ENCODE measurements at places on chromosomes 5 and 9.

DNA sequence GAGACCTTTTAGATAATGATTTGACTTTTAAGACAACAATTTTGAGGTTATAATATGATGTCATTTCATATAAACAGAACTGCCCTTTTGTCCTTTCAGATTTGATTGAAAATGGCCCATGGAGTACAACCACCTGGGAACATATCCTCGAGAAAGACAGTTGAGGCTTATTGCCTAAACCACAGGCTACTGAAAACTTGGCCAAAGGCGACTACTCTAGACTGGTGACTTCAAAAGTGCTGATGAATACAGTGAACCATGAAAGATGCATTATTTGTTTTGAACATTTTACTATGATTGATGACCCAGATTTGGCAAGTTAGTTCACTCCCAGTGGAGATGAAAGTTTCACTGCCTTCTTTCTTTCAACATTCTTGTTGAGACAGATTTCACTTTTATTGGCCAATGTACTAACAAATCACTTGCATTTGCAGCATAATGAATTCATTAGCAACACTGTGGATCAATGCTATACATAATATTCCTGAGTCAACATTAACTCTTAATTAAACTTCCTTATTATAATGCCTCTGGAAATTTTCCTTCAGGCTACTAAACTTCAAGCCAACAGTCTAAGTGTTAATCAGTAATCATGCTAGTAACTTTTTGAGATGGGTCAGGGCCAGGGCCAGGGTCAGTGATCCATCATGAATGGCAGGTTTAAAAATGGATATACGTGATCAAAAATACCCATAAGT is 480.3 kb downstream of the RAB3C start:
- DNase-seq: no peak

- DNase-seq: no peak
These were observed 79.1 kb upstream of the RARS1 start for GRCh38 chr5:168407211-168407610.

GRCh38 chr9:89011683-89012082 is 20.4 kb downstream of the S1PR3 start:
- DNase-seq: no peak

DNA sequence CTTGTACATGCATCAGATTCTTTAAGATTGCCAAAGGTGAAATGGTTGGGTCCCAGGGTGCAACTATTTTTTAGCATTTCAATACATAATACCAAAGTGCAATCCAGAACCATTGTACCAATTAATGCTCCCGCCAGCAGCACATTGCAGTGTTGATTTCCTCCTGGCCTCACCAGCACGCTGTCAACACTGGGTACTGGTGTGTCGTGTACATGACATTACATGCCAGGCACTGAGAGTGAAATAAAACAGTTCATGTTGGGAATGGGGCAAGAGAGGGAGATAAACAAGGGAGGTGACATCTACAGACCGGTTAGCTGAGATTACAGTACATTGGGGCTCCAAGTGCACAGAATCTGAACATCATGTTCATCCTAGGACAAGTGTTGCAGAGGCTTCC is 37.8 kb downstream of the HMGCS1 start:
- DNase-seq: no peak

GRCh38 chr9:99052815-99053715 is 51.8 kb upstream of the TGFBR1 start:
- DNase-seq: no peak

- no peak for DNase-seq
These were observed 17.8 kb downstream of the ACTL7B start for GRCh38 chr9:108838017-108838416.

- DNase-seq: no peak
These were observed 405.9 kb downstream of the KIAA0825 start for GRCh38 chr5:94212476-94212875.

GRCh38 chr9:105050296-105050695 is 122.3 kb upstream of the ABCA1 start:
- DNase-seq: no peak

GRCh38 chr9:14321517-14322130 is 7.7 kb upstream of the NFIB start:
- DNase-seq: no peak

GRCh38 chr5:53426878-53427277 is 53.6 kb upstream of the FST start:
- DNase-seq: no peak

DNA sequence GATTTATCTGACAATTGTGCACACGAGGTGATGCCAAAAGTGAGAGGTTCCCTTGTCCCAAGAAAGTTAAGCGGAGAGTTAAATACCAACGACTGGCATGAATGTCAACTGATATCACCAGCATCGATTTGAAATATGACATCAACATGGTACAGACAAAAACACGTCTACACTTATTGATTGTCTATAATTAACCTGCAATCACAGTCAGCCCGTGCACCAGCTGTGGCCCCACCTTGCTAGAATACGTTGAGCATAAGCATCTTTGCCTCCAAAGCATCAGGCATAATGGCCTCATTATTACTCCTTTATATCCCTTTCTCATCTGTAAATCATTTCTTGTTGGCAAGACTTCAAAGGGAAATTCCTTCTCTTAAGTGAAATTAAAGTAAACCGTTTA is 625.4 kb downstream of the IRX1 start:
- no peak for DNase-seq

DNA sequence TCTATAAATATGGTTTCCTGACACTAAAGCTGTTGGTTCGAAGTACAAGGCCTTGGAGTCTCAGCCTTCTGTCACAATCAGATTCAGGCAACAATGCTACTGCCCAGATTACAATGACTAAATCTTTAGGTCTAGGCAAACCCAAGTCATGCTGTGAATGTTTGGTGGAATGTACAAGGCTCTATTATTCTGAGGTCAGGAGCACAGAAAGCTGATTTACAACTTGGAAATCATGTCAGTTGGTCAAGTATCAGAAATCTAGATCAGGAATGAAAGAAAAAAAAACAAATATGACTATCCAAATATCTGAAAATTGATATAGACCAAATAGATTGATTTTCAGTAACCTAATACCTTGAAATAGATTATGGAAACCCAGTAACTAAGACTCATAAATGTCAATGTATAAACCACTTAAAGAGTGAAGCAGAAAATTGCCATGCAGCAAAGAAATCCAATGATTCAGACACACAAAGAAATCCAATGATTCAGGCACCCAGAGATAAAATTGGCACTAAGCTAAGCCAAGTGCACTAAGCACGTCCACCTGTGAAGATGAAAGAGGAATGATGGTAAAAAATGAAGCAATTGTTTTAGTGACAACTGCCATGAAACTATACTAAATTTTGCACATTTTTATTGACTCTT is 588.0 kb upstream of the TUSC1 start:
- DNase-seq: no peak

DNA sequence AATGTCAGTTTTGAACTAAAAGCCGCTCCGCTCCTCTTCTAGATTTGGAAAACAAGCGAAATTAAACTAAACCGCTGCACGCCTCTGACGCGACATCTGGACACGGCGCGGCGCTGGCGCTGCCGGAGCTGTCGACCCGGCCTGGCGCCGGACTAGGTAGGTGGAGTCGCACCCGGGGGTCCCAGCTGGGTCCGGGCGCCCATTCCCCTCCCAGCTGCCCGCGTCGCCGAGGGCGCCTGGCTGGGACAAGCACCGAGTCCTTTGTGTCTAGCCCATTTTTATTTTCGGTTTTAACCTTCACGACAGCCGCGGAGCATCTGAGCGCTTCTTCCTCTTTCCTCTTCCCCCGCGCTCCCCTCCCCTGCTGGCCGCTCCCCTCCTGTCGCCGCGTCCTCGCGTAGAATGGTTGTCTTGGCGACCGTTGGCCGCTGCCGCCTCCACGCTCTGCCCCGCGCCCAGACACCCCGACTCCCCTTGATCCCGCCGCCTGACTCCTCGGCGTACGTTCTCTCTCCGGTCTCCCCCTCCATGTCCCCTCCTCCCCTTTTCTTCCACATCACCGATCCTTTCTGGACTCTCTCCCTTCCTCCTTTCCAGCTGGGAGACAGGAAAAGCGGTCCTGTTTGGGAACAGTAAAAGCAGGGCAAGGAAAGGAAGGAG is 545 bp downstream of the CDKN2B-AS1 start:
- DNase-seq: peak; percentile 81

GRCh38 chr5:52963636-52964035 is 25.5 kb upstream of the ITGA2 start:
- no peak for DNase-seq

- no peak for DNase-seq
These were observed 208.6 kb upstream of the RGMB start for GRCh38 chr5:98564836-98565235.

DNA sequence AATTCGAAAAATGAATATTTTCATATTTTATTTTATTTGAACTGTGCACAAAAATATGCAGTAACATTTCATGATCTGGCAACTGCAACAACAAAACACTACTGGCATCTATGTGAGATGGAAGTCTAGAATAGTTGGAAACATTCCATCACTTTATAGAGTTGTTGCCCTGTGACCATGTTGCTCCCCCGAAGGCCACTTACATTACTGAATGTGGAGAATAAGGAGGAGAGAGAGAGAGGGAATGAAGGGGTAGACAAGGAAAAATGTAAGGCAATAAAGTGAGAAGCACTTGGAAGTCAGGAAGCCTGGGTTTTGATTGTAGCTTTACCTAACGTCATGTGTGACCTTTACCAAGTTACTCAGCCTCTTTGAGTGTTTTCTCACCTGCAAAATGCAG is 437.2 kb upstream of the EDIL3 start:
- no peak for DNase-seq

DNA sequence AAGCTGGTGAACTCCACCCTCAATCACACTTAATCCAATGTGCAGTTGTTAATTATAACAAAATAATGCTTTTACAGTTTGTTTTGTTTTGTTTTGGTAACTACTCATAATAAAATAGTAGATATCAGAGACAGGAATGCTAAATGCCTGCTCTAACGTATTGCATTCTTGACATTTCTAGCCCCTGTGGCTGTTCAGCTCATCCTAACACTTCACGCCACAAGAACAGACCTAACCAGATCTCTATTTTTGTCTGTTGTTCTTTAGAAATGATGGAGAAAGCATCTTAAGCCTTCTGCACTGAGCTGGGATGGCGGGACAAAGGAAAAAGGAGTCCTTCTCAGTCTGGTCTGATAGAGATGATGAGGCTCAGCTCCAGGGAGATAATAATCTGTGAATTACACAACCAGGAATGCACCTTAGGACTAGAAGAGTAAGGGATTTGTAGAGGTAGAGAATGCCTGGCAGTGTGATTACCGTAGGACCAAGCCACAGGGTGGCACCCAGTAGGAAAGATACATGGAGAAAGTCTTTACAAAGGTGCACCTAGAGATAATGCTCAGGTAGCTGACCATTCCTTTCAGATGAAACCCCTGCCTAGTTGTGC is 628.8 kb downstream of the PDE4D start:
- DNase-seq: no peak

DNA sequence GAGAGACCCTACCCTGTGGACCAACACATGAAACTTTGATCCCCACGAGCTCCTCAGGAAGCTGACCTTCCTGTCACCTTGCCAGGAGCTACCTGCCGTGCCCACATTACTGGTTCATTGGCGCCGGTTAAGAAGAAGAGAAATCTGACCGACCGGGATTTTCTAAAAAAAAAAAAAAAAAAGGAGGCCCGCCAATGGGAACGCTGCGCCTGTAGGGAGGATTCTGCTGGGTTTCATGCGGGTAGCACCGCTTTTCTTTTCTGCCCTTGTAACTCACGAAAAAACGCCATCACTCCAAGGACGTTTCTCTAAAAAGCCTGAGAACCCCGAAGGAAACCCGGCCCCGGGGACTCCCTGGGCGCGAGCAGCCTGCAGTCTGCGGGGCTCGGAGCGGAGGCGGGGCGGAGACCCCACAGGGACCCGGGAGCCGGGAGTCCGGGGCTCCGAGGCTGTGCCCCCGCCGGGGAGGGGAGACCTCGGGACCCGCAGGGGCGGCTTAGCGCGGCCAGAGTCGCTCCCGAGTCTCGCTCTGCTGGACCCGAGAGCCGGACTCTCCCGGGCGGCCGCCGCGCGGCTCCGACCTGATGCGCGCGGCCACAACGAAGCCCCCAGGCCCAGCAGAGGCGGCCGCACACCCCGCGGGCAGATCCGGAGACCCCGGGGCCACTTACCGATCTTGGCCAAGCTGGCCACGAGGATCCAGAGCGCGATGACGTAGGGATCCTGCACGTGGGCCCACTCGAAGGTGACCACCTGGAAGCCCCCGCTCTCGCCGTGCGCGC is 617 bp downstream of the SLC9A3 start:
- no peak for DNase-seq

DNA sequence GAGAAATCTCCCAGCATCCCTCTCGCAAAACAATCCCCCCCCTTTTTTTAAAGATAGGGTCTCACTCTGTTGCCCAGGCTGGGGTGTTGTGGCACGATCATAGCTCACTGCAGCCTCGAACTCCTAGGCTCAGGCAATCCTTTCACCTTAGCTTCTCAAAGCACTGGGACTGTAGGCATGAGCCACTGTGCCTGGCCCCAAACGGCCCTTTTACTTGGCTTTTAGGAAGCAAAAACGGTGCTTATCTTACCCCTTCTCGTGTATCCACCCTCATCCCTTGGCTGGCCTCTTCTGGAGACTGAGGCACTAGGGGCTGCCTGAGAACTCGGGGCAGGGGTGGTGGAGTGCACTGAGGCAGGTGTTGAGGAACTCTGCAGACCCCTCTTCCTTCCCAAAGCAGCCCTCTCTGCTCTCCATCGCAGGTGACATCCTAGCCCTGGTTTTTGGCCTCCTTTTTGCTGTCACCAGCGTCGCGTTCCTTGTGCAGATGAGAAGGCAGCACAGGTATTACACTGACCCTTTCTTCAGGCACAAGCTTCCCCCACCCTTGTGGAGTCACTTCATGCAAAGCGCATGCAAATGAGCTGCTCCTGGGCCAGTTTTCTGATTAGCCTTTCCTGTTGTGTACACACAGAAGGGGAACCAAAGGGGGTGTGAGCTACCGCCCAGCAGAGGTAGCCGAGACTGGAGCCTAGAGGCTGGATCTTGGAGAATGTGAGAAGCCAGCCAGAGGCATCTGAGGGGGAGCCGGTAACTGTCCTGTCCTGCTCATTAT is 6.8 kb downstream of the CA9 start:
- DNase-seq: no peak

GRCh38 chr5:133145436-133146170 is 93.8 kb downstream of the HSPA4 start:
- DNase-seq: no peak

- no peak for DNase-seq
These were observed 50.7 kb downstream of the UIMC1 start for GRCh38 chr5:176955895-176956294.

- DNase-seq: no peak
These were observed 28.0 kb downstream of the TEX10 start for GRCh38 chr9:100324594-100325200.
